ENCODE measurements at places on chromosomes 5 and 9. TPM values are rescaled to one million over a fixed set of nuclear protein-coding genes. Genes with fewer than 3 reads are reported as not detected.

DNA sequence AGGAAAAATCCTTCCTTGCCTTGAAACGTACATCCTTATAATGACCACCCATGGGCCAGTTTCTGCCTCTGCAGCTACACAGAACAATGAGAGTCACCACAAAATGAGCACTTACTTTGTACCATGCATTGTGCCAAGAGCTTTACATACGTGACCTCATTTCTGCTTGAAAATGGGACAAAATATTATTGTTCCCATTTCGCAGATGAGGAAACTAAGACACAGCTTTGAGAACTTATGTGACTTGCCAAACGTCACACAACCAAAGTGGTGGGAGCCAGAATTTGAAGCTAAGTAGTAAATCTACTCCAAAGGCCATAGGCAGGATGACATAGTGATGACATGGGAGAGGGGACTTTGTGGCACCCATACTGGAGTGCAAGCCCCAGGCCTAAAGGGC is 34.8 kb upstream of the GRPEL2 start:
- DNase-seq, result no peak

DNA sequence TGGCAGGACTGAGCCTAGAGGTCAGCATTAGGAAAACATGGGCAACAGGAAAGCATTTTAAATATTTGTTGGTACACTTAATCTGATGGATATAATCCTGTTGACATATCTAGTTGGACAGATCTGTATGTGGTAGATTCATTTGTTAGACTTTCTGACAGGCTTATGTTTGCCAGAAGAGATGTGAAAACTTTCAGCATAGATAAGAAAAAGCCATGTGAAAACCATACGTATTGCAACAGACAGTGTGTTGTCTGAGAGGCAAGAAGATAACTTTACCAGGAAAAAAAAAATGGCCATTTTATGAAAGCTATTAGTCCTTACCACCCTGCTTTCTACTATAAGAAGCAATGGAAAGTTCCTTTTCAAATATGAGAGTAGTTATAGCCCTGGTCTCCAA is 1902.2 kb upstream of the C9orf72 start:
- DNase-seq, result no peak

- DNase-seq, result no peak
Measured at GRCh38 chr9:126392662-126393371, 66.2 kb downstream of the MVB12B start.

DNA sequence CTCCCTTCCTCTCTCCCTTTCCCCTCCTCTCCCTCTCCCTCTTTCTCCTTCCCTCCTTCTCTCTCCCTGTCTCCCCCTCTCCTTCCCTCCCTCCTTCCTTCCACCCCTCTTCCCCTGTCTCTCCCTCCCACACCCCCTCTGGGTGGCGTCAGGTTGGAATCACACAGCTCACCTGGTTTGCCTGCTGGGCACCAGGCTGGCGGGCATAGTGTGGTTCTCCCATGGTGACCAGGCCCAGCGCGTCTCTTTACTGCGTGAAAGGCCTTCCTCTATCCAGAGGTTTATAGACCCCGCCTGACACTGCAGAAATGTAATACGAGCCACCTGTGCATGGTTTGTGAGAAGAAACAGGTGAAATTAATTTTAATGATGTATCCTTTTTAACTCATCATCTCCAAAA is 76.2 kb downstream of the MRPL36 start:
- DNase-seq, result no peak

DNA sequence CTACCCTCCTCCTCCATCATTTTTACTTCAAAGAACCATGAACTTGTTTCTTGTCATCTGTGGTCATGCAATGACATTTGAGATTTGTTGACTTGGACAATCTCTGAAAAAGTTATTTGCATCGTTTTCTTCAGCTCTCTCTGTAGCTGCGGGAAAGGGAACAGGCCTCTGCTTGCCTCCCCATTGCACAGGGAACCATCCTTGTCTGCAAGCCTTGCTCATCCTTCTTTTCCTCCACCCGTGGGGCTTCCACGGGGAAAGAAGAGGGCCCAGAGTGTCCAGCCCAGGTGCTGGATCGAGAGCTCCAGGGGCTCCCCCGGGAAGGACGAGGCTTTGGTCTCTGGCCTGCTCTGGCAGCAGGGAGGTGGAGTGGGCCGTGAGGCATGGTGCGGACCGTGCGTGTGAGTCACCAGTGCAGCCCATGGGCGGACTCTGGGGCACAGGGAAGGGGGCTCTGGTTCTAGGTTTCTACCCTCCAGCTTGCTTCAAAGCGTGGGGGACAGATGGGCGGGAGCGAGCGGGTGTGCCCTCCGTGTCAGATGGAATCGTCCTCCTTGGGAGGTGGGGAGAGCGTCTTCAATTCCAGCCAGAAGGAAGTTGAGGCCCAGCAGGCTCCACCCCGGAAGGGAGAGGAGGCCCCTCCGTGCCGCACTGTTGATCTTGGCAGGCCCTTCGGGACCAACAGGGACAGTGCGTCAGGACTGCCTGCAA is 6.0 kb upstream of the IRX4 start:
- DNase-seq, result no peak

DNA sequence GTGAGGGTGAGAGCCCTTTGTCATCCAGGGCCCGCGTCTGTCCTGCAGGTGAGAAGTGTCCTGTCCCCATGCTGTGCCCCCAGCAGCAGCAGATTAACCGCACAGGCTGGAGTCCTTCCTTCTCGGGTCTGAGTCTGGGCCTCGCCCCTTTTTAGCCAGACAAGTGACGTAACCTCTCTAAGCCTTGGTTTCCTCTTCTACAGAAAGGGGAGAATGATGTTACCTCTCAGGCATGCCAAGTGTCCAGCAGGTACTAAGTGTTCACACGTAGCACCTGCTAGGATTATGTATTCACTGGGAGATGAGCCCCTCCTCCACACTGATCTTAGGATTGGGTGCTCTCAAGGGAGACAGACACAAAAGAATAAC is 6.9 kb downstream of the NEURL1B start:
- DNase-seq, result no peak

DNA sequence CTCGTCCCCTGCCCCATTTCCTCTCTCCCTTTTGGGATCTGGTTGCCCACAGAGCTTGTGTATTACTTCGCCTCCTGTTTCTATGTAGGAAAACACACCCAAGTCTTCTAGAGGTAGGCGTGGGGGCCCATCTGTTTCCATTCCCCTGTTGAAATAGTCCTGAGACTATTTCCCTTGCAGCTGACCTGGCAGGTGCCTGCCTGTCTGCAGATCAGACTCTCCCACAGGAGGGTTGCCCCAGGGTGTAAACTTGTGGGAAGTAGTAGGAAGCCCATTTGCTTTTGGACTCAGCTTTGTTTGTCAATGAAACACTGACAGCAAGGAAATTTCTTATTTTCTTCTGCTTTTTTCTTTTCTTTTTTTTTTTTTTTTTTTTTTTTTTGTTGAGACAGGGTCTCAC is 16.3 kb upstream of the GARNL3 start:
- DNase-seq, result no peak

GRCh38 chr5:112604732-112605630 is 132.7 kb upstream of the APC start:
- DNase-seq, result no peak

The LMNB1 gene
- 52.5 TPM for total RNA-seq

The HSD17B4 gene
- total RNA-seq, result 31.5 TPM

The KIF20A gene
- total RNA-seq, result 0.91 TPM

The FBP2 gene
- not detected for total RNA-seq
